CD14-positive monocyte (primary cell): ENCODE measurements at places on chromosomes 5 and 9. TPM values are rescaled to one million over a fixed set of nuclear protein-coding genes. Genes with fewer than 3 reads are reported as not detected.

Gene FAM151B
- polyA plus RNA-seq, result 3.2 TPM

Gene SPATA31C1
- polyA plus RNA-seq, result not detected

Gene SHROOM1
- 16.1 TPM for polyA plus RNA-seq

Gene CNTNAP3B
- polyA plus RNA-seq, result not detected

Gene AMBP
- not detected for polyA plus RNA-seq

Gene SOX30
- polyA plus RNA-seq, result 0.12 TPM

Gene DCTN4
- 14.6 TPM for polyA plus RNA-seq

Gene KIF24
- polyA plus RNA-seq, result 0.31 TPM

Gene OSMR
- polyA plus RNA-seq, result not detected in 2 replicates

Gene GABRA6
- not detected in 2 replicates for polyA plus RNA-seq

Gene SV2C
- 0.01 TPM in 2 replicates for polyA plus RNA-seq

Gene REEP2
- not detected for polyA plus RNA-seq

Gene PDGFRB
- polyA plus RNA-seq, result 0.04 TPM

Gene SEMA4D
- 99.9 and 117 TPM in 2 replicates for polyA plus RNA-seq

Gene CCDC187
- polyA plus RNA-seq, result not detected

Gene CYLC2
- polyA plus RNA-seq, result not detected

Gene OCLN
- polyA plus RNA-seq, result 0.03 TPM

Gene CATSPER3
- polyA plus RNA-seq, result 0.52 TPM

Gene PCDHB15
- polyA plus RNA-seq, result not detected

Gene RGS7BP
- polyA plus RNA-seq, result not detected

Gene PCAT7
- polyA plus RNA-seq, result not detected in 2 replicates

Gene PCDHA11
- polyA plus RNA-seq, result not detected

Gene TAS2R1
- not detected for polyA plus RNA-seq

Gene ZDHHC11B
- not detected for polyA plus RNA-seq

Gene CTXN3
- polyA plus RNA-seq, result not detected

Gene SLC46A2
- polyA plus RNA-seq, result 87.0 TPM

Gene WNT8A
- polyA plus RNA-seq, result not detected

Gene NUTM2F
- polyA plus RNA-seq, result not detected

Gene TXNDC8
- polyA plus RNA-seq, result not detected in 2 replicates

Gene NFIB
- polyA plus RNA-seq, result not detected in 2 replicates

Gene SPOCK1
- 5.7 TPM for polyA plus RNA-seq

Gene TRAF1
- polyA plus RNA-seq, result 12.0 and 22.8 TPM in 2 replicates

Gene C5orf52
- not detected for polyA plus RNA-seq

Gene IFNB1
- not detected for polyA plus RNA-seq

Gene SLC6A7
- polyA plus RNA-seq, result 0.04 and 0.07 TPM in 2 replicates

Gene CDK7
- polyA plus RNA-seq, result 20.4 TPM

Gene CCIN
- polyA plus RNA-seq, result 0.11 TPM

Gene TAF11L10
- not detected for polyA plus RNA-seq
